Ureter (tissue), 1 donor: ENCODE measurements at places on chromosomes 7 and 10. TPM values are rescaled to one million over a fixed set of nuclear protein-coding genes. Genes with fewer than 3 reads are reported as not detected.

DNA sequence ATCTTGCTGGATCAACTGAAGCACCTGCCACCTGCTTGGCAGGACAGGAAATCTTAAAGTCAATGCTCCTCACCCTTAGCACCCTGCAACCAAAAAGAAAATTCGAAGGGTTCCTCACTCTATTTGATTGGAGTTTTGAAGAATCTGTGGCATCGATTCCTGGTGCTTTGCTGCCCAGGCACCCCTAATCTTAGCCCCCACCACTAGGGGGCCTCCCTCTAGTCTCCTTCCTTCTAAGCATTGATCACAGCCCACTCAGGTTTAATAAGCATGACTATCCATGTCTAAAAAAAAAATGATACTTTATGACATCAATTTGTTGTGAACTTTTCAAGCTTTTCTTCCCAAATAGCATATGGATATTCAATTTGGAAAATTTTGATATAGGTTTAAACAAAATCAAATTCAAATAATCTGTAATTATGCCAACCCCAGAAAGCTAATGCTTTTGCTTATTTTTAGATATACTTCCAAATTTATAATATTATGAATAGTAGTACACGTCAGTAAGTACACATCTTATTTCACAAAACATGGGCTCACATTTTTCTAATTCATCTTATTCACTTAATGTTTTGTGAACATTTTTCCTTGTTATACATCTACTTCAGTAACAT, 45.3 kb downstream of the NRG3 start:
- DNase-seq, result no peak

- DNase-seq, result no peak
These were observed 21.0 kb downstream of the SVIL start for GRCh38 chr10:29613791-29614190.

- DNase-seq, result no peak
These were observed 106.4 kb downstream of the DNAJB6 start for GRCh38 chr7:157442993-157443831.

DNA sequence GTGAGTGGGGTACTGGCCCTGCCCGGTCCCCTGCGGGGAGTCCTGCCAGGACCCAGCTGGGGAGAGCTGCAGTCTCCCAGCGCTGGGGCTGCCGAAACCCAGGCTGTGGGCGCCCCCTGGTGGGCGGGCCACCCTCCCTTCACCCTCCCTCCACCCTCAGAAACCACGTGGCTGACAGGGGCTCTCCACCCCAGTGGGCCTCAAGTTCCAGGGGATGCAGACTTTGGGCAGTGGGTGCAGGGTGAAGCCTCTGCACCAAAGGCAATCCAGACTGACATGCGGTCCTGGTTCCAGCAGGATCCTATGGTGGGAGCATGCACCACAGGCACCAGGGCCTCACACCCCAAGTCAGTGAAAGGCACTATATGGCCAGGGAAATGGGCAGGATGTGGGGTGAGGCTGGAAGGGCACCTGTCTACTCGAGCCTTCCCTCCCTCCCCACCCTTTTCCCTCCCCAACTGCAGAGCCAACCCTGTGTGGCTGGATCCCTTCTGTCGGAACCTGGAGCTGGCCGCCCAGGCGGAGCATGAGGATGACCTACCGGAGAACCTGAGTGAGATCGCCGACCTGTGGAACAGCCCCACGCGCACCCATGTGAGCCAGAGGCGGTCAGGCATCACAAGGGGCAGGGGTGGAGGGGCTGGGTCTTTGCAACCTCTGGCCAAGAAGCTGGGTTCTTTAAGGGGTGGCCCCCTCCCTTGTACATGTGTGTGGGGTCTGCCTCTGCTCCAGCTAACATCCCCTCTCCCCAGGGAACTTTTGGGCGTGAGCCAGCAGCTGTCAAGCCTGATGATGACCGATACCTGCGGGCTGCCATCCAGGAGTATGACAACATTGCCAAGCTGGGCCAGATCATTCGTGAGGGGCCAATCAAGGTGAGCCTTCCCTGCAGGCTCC, 38.8 kb downstream of the PSAP start:
- peak; percentile 64 for DNase-seq

DNA sequence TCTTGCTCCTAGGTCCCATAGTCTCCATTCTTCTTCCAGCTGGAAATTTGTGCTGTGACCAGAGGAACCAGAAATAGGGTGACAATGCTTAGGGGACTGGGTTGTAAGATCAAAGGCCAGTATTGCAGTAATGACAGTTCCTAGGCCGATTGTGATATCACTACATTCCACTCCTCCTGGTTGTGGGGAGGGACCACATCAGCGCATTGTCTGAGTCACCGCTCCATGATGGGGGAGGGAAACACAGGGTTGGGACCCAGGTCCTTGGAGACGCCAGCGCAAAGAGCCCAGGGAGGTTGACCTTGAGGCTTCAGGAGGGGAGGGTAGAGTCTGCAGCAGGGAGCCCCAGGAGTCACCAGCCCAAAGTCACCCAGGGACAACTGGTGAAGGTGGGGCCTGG, 20.8 kb upstream of the GGCT start:
- no peak for DNase-seq

- DNase-seq, result no peak
These were observed 40.6 kb upstream of the ZEB1 start for GRCh38 chr10:31278279-31278941.

DNA sequence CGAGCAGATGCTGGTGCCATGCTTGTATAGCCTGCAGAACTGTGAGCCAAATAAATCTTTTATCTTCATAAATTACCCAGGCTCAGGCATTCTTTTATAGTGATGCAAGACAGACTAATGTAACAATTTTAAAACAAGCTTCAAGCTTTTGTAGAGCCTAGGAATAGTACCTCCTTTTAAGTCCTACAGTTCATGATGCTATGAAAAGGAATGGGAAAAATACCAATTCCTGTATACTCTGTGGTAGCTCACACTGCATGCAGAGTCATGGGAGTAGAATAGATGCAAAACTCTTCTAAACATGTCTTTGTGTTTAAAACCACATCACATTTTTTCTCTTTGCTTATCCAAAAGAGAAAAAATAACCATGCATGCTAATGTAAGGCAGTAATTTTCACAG, 66.6 kb upstream of the WNT16 start:
- DNase-seq, result no peak

- peak; percentile 43 for DNase-seq
These were observed 174.8 kb downstream of the CELF2 start for GRCh38 chr10:11192304-11193000.

DNA sequence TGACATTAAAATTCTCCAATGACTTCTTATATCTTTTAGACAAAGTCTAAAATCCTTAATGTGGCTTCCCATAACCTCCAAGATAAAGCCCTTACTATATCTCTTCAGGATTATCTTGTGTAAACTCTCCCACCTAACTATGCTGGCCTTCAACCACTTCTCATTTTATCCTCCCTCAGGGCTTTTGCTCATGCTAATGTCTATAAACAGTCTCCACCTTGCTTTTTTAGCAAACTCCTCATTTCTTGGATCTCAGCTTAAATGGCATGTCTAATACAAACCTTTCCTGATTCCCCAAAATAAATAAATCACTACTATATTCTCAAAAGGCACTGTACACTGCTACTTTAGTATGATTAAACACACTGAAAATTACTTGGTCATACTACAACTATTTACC, 181.2 kb downstream of the LRRN3 start:
- no peak for DNase-seq

The SLC18A3 gene
- not detected for total RNA-seq
